Activated CD8-positive, alpha-beta memory T cell treated with anti-CD3 and anti-CD28 coated beads, Interleukin-2, amount 50 U/mL, for 48 hours (primary cell): ENCODE measurements at places on chromosomes 11 and 22.

GRCh38 chr11:122259195-122259821 is 143.3 kb upstream of the BLID start:
- no peak for DNase-seq

DNA sequence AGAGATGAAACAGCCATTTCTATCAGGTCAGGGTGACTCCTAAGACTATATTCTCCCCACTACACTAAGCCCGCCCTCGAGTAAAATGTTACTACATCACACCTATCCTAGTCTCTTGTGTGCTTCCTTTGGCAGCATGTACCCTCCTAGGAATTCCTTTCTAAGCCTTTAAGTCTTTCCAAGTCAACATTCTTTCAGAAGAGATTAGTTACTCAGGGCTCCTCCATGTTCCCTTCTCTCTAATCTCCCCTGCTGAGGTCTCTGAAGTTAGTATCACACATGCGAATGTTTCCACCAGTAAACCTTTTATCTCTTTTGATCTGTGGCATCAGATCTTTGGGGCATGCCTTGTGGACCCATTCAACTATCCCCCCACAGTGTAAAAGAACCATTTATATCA is 873.7 kb upstream of the FAT3 start:
- no peak for DNase-seq

GRCh38 chr11:103364687-103365086 is 255.5 kb downstream of the DYNC2H1 start:
- no peak for DNase-seq

DNA sequence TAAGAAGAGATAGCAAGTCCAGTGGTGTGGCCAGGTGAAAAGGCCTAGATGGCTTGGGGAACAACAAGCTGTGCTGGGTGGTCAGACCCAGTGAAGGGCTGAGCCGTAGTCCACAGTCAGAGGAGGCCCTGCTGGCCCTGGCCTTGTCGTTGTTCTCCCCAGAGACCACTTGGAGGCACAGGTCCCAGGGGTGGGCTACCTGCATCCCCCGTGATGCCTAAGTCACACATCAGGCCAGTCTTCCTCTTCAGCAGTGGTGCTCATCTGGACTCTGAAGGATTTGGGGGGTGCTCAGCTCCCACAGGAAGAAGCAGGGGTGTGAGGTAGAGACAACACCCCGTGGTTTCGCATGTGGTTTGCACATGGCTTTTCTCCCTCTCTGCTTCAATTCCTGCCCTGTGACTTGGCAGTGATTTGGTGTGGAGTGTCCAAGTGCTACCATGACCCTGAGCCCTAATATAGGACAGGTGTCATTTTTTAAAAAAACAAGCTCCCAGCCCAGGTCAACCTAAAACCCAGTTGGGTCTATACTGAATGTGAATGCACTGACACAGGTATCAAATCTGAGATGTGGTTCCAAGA is 51.0 kb downstream of the ALX4 start:
- no peak for DNase-seq

DNA sequence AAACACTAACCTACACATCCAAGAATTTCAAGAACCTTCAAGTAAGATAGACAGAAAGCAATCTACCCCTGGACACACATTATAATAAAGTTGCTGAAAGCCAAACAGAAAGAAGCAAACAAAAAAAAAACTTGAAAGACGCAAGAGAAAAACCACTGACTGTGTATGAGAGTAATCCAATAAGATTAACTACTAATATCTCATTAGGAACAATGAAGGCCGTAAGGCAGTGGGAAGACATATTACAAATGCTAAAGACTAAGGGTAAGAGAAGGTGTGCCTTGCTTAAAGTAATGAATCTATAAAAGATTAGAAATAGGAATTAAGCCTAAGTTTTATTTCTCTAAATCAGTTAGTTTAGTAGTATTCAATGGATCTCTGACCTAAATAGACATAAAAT is 1109.1 kb downstream of the JRKL start:
- no peak for DNase-seq

GRCh38 chr11:68704887-68705286 is 20.5 kb downstream of the GAL start:
- no peak for DNase-seq

- no peak for DNase-seq
Measured at GRCh38 chr22:43157874-43158546, 6.7 kb downstream of the TSPO start.

- DNase-seq, result no peak
Measured at GRCh38 chr11:9075556-9075955, 15.8 kb downstream of the SCUBE2 start.

DNA sequence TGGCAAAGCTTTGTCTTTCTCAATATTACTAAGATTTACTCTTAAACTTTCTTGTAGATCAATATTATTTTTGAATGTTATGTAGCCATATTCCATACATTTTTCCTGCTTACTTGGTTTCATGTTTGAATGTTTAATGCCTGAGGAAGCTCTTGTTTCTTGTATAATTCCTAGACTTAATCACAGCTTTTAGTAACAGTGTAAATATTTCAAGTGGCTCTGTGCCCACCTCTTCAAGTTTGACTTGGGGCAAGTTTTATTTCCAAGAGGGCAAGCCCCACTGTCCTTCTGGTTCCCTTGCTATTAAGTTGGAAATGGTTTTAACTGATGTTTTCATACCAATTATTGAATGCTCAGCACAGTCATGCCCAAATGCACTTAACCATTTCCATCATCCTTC is 1004.1 kb downstream of the OPCML start:
- DNase-seq, result no peak
